ENCODE measurements at places on chromosomes 7 and 10.

DNA sequence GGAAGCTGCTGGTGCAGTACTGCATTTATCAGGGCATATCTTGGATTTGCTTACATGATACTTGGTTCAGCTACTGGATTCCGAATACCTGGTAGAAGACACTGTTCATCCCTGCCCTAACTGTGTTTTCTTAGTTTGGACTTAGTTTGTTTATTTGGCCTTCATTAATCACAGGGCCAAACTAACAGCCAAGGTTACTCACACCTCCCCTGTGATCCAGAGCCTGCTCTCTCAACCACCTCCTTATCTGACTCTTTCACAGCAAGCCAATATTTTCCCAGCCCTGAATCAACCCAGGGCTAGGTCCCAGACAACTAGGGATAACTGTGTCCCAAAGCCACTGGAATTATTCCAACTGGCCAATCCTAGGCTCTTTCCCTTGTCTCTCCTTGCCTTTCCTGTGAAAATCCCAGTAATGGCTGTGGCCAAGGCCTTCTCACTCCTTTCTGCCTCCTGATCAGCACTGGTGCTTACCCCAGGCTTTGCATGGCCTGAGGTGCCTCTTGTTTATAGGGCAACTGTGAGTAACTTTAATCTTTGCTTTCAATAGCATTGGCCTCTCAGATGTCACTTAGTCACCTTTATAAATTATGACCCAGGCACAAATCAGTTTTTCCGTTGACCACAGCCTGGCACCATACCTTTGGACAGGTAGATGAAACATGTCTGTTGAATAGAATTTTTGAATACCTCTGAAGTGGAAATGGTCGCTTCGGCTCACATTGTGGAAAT, 9.3 kb upstream of the JCAD start:
- no peak for DNase-seq

GRCh38 chr10:121154310-121154709, 303.1 kb downstream of the WDR11 start:
- no peak for DNase-seq

- no peak for DNase-seq
Observed at GRCh38 chr7:88312061-88312663, 5.5 kb upstream of the STEAP4 start.

DNA sequence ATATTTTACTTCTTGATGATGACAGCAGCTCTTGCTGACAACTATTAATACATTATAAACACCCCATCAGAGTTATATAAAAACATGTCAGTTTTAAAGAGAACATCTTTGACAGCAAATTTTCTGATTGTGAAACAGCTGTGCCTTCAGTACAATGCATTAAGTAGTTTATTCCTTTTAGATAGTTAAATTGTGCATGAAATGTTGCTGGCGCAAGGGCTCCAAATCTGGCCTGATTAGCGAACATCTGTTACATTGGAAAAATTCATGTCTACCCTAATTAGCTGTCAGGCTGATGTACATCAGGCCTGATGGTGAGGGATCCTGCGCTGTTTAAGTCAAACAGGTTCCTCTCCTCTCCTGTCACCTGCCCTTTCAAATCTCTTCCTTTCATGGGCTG, 171.9 kb upstream of the SP8 start:
- no peak for DNase-seq

Measured in cerebellar nuclear complex (tissue), 1 donor.